Caco-2 (cell line): ENCODE measurements at places on chromosomes 4 and X. TPM values are rescaled to one million over a fixed set of nuclear protein-coding genes. Genes with fewer than 3 reads are reported as not detected.
A peak's percentile ranks its signal among the peaks of the same experiment; 100 is the strongest.

DNA sequence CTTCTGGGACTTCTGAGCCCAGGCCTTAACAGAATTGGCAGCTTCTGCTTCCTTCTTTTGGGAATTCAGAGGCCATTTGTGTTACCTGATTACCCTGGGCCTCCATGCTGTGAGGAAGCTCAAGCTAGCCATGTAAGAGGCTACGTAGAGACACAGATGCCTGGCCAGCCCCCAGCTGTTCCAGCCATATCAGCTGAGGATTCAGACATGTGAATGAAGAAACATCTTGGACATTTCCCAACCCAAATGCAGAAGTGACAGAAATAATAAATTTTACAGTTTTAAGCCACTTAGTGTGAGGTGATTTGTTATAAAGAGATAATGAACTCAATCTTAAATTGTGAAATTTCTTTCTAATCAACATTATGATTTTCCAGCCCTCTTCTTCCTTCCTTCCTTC lies 18.7 kb upstream of the ZNF827 start:
- H3K4me1 ChIP-seq, result no peaks in the 10 kb centered on the region
- no peaks in the 10 kb centered on the region for H3K27me3 ChIP-seq
- H3K27ac ChIP-seq, result no peak overlapping the region
- no peaks in the 10 kb centered on the region for H3K36me3 ChIP-seq

GRCh38 chr4:78722320-78722719 lies 53.8 kb upstream of the BMP2K start:
- no peak for DNase-seq
- no peaks in the 10 kb centered on the region for H3K27me3 ChIP-seq
- H3K4me3 ChIP-seq, result no peak overlapping the region
- no peak overlapping the region for H3K27ac ChIP-seq
- no peaks in the 10 kb centered on the region for H3K4me1 ChIP-seq

DNA sequence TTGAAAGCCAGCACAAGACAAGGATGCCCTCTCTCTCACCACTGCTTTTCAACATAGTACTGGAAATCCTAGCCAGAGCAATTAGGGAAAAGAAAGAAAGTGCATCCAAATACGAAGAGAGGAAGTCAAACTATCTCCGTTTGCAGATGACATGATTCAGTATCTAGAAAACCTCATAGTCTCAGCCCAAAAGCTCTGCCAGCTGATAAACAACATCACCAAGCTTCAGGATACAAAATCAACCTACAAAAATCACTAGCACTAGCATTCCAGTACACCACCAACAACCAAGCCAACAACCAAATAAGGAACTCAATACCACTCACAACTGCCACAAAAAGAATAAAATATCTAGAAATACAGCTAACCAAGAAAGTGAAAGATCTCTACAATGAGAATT lies 38.6 kb downstream of the COX7B2 start:
- H3K27me3 ChIP-seq, result no peaks in the 10 kb centered on the region
- no peak overlapping the region for H3K4me3 ChIP-seq
- no peak for DNase-seq
- no peaks in the 10 kb centered on the region for H3K36me3 ChIP-seq

DNA sequence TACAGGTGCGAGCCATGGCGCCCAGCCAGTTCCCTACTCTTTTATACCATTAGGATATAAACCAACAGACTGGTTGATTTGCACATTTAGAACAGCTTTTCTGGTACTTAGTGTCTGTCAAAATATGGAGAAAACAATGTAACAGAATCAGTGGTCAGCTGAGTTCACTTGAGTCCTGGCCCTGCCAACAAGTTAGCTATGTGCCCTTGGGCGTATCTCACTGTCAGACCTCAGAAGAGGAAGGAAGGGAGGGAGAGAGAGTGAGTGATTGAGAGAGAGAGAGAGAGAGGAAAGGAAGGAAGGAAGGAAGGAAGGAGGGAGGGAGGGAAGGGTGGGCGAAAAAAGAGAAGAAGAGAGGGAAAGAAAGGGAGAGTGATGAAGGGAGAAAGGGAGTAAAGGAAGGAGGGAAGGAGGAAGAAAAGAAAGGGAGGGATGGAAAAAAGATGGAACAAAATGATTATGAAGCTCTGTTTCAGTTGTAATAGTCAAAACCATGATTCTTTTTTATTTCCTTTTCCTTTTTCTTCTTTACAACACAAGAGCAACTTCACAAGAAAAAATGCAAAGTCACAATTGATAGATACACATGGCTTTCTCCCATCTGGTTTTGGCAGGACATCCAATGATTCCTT lies 55.7 kb upstream of the PDGFRA start:
- no peaks in the 10 kb centered on the region for H3K36me3 ChIP-seq
- DNase-seq, result no peak
- no peak overlapping the region for H3K27ac ChIP-seq
- 0 out of 2 replicates have a peak, but pooled peaks cover 4% of the 10 kb centered on the region for H3K4me1 ChIP-seq
- no peaks in the 10 kb centered on the region for H3K27me3 ChIP-seq

DNA sequence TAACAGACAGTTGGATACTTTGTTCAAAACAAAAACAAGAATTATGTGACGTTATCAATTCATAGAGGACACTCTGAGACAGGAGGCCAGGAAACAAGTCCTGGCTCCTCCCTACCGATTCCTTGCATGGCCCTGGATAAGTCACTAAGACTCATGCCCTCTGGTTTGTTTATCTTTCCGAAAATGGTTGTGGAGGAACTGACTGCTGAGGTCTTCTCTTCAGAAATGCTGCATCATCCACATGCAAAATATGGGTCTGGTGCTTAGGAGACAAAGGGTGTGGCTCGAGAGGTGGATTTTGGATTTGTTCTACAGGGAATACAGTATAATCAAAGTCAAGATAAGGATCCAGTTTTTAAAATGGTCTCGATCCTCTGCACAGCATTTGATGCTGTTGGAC lies 130.9 kb downstream of the RELL1 start:
- H3K36me3 ChIP-seq, result no peaks in the 10 kb centered on the region
- no peak for DNase-seq
- peaks cover 3% of the 10 kb centered on the region; the same call in 1 of the 2 replicates for H3K4me1 ChIP-seq
- H3K27me3 ChIP-seq, result no peaks in the 10 kb centered on the region
- H3K27ac ChIP-seq, result no peak overlapping the region
- H3K4me3 ChIP-seq, result no peak overlapping the region

DNA sequence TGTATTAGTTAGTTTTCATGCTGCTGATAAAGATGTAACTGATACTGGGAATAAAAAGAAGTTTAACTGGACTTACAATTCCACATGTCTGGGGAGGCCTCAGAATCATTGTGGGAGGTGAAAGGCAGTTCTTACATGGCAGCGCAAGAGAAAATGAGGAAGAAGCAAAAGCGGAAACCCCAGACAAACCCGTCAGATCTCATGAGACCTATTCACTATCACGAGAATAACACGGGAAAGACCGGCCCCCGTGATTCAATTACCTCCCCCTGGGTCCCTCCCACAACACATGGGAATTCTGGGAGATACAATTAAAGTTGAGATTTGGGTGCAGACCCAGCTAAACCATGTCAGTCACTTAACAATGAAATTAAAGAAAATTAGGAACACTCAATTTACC lies 499.1 kb downstream of the FSTL5 start:
- no peak overlapping the region for H3K27ac ChIP-seq
- DNase-seq, result peak; percentile 37
- no peaks in the 10 kb centered on the region for H3K4me1 ChIP-seq
- no peak overlapping the region for H3K4me3 ChIP-seq
- no peaks in the 10 kb centered on the region for H3K27me3 ChIP-seq

- no peak overlapping the region for H3K4me3 ChIP-seq
- peaks cover 25% of the 10 kb centered on the region for H3K4me1 ChIP-seq
- no peak for DNase-seq
- H3K36me3 ChIP-seq, result no peaks in the 10 kb centered on the region
- H3K27me3 ChIP-seq, result no peaks in the 10 kb centered on the region
Measured at GRCh38 chr4:38078590-38079421, 118.6 kb downstream of the PTTG2 start.

BRS3 gene
- not detected in 2 replicates for total RNA-seq
